Stimulated activated CD4-positive, alpha-beta T cell treated with anti-CD3 and anti-CD28 coated beads, Interleukin-1b, Interleukin-23, amount 100 ng/mL, for 48 hours (primary cell): ENCODE measurements at places on chromosomes 1 and 21.
A peak's percentile ranks its signal among the peaks of the same experiment; 100 is the strongest.

DNA sequence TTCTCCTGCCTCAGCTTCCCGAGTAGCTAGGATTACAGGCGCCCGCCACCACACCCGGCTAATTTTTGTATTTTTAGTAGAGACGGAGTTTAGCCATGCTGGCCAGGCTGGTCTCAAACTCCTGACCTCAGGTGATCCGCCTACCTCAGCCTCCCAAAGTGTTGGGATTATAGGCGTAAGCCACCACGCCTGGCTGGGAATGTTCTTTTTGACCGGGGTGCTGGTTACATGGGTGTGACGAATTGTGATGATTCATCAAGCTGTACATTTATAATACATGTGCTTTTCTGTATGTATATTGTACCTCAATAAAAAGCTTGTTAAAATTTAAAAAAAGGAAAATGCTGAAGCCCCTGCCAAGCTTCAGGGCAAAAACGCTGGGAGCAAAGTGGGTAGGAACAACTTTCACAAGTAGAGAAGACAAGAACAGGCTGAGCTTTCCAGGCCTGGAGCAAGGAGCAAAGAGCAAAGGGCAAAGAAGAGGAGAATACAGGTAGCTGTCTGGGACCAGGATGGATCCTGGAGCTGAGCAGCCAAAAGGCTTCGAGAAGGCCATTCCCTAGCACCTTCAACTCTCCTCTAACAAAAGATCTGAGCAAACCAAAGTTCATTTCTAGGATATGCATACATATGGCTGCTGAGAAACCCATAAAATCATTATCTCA, 20.5 kb upstream of the YRDC start:
- DNase-seq, result no peak

DNA sequence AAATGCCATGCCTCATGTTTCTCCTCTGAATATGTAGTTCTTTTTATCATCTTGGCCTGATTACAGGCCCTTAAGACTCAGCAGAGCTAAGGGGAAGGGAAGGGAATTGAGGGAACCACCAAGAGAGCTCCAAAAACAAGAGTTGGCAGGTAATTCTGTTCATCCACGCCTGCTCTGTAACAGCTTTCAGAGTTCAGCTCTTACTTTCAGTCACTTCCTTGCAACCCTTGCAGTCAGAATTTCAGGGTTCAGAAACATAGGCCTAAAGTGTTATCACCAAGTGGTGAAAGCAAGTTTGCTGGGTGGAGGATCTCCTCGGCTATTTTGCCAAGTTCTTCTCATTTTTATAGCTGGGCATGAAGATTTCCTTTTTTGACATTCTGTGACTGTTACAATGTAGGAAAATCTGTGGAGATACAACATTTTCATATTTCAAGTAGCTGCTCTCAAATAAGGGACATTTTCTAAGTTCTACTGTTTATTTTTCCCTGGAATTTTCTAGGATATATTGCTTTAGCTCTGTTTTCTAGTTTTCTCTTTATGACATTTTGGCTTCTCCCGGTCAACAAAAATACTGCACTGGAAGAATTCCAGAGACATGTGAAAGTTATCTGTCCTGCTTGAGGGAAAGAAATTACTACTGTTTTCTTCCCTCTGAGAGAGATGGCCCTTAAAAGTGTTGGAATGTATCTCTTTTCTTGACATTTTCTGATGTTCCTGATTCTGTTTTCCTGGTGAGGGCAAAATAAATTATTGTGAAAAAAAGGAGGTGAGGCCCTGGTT, 251.8 kb upstream of the ST6GALNAC5 start:
- DNase-seq, result no peak

- no peak for DNase-seq
Measured at GRCh38 chr1:2821373-2821955, 20.0 kb upstream of the TTC34 start.

DNA sequence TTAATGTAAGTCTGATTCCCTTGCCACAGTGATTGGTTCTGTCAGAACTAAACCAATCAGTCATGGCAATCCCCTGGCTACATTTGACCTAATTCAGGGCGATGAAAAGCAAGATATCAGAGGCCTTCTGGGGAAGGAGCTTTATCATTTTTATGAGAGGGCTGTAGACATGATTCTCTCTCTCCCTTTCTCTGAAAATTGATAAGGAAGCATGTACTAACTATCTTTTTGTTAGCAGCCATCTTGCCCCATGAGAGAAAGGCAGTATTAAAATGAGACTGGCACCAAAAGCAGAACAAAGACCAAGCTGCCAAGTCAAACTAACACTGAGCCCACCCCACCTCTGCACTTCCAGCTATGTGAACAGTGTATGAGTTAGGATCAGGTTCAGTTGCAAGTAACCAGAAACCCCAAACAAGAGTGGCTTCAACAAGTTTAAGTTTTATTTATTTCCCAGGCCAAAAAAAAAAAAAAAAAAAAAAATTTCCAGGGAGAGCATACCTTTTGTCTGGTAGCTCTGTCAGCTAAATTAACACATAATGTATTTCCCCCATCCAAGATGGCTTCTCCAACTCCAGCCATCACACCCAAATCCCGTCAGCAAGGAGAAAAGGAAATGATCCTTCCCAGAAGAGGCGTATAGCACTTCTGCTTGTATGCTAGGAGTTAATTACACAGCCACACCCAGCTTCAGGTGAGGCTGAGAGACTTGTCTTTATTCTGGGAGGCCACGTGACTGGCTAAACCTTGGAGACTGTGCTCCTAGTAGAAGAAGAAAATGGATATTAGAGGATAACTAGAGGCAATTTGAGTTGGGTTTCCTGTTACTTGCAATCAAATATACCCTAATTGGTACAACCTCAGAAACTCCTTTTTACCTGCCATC, 105.8 kb upstream of the RALGPS2 start:
- DNase-seq, result no peak

DNA sequence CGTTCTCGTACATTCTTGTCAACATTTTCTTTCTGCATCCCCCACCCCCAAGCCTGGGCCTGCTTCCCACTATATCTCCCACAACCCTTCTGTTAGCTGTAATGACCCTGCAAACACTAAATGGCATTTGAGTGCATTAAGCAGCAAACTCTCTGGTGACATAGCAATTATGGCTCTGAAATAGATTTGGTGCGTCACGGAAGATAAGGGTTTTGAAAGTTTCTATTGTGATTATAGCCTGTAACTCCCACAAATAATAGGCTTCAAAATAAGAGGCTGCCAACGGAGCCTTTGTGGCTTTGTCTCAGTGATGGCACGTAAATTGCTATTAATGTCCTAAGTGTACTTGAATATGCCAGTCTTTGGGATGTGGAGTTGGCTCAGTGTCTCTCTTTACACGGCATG, 277.6 kb downstream of the PBX1 start:
- DNase-seq, result no peak

DNA sequence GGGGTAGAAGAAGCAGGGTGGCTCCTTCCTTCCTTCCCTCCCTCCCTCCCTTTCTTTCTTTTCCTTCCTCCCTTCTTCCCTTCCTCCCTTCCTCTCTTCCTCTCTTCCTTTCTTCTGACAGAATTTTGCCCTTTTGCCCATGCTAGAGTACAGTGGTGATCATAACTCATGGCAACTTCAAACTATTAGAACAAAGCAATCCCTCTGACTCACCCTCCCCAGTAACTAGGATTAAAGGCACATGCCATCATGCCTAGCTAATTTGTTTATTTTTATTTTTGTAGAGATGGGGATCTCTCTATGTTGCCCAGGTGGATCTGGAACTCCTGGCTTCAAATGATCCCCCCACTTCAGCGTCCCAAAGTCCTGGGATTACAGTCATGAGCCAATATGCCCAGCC, 10.0 kb upstream of the RPE65 start:
- no peak for DNase-seq

- no peak for DNase-seq
Measured at GRCh38 chr1:81887421-81888144, 86.8 kb downstream of the ADGRL2 start.

DNA sequence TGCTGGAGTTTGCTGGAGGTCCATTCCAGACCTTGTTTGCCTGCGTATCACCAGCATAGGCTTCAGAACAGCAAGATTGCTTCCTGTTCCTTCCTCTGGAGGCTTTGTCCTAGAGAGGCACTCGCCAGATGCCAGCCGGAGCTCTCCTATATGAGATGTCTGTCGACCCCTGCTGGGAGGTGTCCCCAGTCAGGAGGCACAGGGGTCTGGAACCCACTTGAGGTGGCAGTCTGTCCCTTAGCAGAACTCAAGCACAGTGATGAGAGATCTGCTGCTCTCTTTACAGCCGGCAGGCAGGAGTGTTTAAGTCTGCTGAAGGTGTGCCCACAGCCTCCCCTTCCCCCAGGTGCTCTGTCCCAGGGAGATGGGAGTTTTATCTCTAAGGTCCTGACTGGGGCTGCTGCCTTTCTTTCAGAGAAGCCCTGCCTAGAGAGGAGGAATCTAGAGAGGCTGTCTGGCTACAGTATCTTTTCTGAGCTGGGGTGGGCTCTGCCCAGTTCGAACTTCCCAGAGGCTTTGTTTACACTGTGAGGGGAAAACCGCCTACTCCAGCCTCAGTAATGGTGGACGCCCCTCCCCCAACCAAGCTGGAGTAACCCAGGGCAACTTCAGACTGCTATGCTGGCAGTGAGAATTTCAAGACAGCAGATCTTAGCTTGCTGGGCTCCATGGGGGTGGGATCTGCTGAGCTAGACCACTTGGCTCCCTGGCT, 205.0 kb downstream of the GPR52 start:
- no peak for DNase-seq

GRCh38 chr1:6094801-6095505, 49.3 kb downstream of the KCNAB2 start:
- no peak for DNase-seq

GRCh38 chr1:111747282-111747734, 8.1 kb upstream of the INKA2 start:
- DNase-seq, result peak; percentile 73
